ENCODE measurements at places on chromosomes 11 and 22.
A peak's percentile ranks its signal among the peaks of the same experiment; 100 is the strongest.

DNA sequence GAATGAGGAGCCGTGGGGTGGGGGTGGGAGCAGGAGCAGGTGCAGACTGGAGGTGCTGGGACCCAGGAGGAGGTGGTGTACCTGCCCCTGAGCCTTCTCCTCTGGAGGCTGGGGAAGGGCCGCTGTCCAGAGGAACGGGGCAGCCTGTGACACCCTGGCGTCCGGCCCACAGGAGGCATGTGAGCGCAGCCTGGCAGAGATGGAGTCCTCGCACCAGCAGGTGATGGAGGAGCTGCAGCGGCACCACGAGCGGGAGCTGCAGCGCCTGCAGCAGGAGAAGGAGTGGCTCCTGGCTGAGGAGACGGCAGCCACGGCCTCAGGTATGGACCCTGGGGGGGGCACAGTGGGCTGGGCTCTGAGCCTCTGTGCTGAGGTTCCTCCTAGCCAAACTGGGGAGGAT, 42.2 kb upstream of the GCAT start:
- no peak for DNase-seq

DNA sequence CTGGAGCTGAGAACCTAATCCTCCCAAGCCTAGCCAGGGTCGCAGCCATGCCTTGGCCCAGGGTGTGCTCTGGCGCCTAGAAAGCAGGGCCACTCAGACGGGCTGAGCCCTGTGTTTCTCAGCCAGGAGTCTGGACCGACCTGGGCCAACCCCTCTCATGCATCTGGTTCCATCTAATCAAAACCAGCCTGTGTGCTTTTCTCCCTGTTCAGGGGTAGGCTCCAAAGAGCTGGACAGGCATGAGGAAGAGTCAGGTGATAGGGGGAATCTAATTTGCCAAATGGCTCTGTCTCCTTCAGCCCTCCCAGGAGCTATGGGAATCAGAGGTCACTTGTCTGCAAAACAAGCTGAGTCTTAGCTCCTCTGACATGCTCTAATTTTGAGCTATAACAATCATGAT, 55.7 kb downstream of the SCUBE1 start:
- no peak for DNase-seq

DNA sequence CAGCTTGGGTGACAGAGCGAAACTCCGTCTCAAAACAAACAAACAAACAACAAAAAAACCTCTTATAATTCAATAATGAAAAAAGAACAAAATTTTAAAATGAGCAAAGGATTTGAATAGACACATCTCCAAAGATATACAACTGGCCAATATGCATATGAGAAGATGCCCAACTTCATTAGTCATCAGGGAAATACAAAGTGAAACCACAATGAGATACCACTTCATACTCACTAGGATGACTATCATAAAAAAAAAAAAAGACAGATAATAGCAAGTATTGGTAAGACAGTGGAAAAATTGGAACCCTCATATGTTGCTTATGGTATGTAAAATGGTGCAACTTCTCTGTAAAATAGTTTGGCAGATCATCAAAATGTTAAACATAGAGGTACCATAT, 28.7 kb upstream of the BARX2 start:
- peak; percentile 55 for DNase-seq

- DNase-seq = no peak
Observed at GRCh38 chr11:2949920-2950319, 20.7 kb upstream of the PHLDA2 start.

DNA sequence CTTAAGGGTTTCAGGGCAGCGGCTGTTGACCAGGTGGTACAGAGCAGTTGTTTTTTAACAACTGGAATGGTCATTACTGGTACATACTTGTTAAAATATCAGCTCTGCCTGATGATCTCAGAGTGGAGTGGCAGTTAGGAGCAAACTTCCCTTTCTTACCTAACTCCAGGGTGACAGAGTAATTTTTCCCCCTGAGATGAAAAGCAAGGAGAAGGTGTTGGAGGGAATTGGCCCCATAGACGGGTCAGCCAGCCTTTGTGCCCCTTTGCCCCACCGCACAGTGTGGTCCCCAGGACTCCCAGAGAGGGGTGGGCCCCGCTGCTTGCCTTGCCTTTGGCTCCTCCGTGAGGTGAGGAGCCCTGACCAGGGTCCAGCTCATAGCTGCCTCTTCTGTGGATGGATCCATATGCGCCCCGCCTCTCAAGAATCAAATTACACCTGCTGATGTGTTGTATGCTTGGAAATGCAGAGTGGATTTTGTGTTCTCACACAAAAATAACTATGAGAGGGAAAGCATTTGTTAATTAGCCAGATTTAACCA, 27.0 kb upstream of the SORL1-AS1 start:
- no peak for DNase-seq

GRCh38 chr22:28442711-28443525, 236.7 kb downstream of the TTC28 start:
- no peak for DNase-seq

DNA sequence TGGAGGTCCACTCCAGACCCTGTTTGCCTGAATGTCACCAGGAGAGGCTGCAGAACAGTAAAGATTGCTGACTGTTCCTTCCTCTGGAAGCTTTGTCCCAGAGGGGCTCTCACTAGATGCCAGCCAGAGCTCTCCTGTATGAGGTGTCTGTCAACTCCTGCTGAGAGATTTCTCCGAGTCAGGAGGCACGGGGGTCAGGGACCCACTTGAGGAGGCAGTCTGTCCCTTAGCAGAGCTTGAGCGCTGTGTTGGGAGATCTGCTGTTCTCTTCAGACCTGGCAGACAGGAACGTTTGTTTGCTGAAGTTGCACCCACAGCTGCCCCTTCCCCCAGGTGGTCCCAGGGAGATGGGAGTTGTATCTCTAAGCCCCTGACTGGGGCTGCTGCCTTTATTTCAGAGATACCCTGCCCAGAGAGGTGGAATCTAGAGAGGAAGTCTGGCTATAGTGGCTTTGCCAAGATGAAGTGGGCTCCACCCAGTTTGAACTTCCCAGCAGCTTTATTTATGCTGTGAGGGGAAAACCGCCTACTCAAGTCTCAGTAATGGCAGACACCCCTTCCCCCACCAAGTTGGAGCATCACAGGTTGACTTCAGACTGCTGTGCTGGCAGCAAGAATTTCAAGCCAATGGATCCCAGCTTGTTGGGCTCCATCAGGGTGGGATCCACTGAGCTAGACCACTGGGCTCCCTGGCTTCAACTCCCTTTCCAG, 99.4 kb downstream of the PDE3B start:
- DNase-seq = no peak

DNA sequence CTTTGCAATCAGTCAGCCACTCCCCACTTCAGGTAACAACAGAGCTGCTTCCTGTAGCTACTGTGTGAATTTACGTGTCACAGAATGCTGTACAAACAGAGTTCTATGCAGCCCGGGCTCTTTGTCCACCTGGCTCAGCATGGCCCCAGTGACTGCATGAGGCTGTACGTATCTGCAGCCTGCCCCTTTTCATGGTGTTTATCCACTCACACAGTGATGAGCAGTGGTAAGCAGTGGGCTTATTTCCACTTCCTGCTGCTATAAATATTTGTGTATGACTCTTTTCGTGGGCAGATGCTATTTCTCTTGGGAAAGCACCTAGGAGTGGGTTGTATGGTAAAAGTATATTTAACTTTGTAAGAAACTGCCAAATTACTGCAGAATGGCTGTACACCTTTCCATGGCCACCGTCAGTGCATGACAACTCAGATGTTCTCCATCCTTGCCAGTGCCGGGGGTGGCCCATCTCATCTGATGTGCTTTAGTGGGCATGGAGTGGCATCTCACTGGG, 43.3 kb downstream of the MYEOV start:
- DNase-seq = peak; percentile 74

DNA sequence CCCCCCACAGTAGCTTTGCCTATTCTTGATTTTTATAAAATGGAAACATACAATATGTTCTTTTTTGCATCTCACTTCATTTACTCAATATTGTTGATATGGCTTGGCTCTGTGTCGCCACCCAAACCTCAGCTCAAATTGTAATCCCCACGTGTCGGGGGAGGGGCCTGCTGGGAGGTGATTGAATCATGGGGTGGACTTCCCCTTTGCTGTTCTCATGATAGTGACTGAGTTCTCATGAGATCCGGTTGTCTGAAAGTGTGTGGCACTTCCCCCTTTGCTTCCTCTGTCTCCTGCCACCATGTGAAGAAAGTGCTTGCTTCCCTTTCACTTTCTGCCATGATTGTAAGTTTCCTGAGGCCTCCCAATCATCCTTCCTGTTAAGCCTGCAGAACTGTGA, 431.3 kb downstream of the MN1 start:
- DNase-seq = no peak

DNA sequence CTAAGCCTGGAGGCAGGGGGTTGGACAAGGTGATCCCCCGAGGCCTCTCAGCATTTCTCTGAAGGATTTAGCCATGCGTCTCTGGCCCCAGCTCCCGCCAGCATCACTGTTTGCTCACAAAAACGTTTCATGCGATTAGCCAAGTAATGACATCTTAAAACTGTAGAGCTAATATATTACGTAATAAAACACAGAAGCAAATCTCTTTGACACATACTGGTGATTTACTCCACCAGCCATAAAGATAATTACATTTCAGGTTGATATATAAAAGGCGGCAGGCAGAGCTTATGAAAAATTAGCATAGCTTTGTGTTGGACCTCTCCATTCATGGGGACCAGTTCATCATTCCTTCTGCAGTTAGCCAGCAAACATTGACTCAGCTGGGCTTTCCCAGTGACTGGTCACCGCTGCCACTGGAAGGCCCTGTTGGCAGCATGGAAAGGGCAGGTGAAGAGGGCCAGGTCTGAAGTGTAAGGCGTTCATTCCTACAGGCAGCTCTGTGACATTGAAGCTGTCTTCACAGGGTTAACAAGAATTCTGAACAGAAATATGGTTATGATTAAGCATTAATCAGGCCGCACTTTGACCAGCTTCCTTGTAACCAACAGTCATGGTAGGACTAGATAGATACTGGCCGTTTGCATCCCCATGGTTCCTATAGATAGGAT, 150.3 kb downstream of the NECTIN1 start:
- DNase-seq = peak; percentile 40

DNA sequence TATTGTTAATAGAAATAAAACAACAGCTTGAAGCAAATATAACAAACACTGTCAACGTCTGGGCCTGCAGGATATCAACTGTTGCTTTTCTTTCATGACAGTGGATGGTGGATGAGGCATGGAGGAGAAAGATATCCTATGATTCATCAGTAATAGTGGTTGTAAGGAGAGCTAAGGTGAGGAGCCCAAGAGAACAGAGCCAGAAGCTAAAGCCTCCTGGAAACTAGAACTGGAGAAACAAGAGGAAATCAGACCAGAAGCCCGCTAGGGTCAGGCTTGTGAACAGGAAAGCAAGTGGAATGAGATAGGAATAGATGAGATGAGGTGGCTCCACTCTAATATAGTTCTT, 37.7 kb upstream of the MMP12 start:
- peak; percentile 60 for DNase-seq

DNA sequence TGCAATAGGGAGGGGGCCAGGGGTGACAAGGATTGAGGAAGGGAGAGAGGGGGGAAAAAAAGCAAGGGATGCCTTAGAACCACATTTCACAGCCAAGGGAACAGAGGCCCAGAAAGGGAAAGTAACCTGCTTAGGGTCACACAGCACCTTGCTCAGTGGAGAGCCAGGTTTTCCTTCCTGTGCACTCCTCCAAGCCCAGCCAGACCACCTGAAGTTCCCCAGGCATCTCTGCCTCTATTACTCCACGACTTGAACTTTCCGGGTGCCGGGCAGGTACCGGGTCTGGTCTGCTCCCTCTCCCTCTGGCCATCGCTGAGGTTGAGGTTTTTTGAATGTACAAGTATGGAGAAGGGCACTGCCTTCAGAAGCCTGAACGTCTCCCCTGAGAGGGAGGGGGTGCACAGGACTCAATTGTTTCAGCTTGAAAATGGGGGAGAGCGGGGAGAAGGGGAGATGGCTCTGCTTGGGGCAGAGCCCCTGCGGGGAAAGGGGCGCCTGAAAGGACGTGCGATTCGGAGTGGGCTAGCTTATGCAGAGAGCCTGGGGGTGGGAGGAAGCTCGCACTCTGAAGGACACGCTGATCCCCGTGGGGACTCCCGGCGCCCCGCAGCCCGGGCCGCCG, 516 bp upstream of the SERPINH1 start:
- no peak for DNase-seq

DNA sequence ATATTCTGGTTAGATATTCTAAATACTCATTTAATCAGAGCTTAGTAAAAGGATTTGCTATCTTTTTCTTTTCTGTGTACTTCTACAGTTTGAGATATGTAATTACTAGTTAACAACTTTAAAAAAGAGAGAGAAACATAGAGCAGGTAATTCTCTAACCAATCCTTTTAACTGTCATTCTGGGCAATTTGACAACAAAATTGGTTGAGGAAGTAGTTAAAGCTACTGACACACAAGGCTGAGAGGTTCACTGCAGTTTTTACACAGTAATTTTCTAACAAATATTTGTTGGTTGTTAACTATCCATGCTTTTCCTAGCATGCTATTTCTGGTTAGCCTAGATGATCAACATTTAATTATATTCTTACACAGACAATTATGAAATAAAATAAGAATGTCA, 3.6 kb downstream of the SOX6 start:
- no peak for DNase-seq

DNA sequence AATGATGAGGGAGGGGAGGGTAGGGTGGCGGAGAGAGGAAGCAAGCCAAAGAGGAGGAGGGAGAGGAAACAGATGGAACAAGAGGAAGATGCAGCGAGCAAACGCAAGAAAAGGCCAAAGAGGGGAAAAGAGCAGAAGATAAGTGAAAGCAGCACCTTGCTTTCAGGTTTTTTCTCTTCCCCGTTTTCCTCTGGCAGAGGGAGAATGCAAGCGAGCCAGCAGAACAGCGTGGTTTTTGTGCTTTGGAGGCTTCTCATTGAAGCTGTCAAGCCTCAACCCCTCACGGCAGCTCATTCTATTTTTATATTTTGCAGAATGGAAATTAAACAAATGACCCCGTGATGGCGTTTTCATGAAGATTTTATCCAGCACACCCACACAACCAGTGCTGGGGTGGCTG, 67.1 kb upstream of the GRAMD1B start:
- no peak for DNase-seq

DNA sequence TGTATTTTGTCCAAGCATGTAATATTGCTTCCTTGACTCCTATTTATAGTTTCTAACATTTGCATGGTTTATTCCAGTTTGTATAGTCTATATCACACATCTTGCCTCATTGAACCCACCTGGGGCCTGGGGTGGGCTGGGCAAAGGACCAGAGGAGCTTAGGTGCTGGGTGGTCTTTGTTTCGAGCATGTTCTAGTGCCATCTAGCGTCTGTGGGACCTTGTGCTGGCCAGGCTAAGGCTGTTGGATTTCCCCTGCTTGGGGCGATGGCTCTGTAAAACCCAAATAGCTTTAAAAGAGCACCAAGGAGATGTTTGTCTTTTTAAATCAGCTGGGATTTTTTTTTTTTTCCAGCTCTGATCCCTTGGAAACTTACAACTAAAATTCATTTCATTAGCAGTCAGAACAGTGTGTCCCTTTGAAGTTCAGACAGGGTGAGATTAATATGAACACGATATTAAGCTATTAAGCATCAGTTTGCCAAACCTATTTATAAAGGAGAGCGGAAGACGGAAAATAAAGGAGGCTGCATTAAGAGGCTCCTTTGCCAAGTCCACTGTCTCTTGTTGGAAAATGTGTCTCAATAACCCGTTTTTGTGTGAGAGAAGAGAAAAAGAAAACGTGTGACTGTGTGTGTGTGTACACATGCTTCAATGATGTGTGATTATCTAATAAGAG, 157.4 kb downstream of the COMMD9 start:
- peak; percentile 63 for DNase-seq

GRCh38 chr11:10654811-10655150, 38.8 kb downstream of the IRAG1 start:
- no peak for DNase-seq

GRCh38 chr22:23685205-23685784, 5.5 kb upstream of the RGL4 start:
- DNase-seq = peak; percentile 65

- peak; percentile 66 for DNase-seq
Observed at GRCh38 chr11:72741429-72741833, 10.8 kb downstream of the ARAP1 start.

GRCh38 chr11:113568566-113568965, 93.4 kb upstream of the DRD2 start:
- DNase-seq = no peak
